ENCODE measurements at places on chromosomes 7 and 10.

DNA sequence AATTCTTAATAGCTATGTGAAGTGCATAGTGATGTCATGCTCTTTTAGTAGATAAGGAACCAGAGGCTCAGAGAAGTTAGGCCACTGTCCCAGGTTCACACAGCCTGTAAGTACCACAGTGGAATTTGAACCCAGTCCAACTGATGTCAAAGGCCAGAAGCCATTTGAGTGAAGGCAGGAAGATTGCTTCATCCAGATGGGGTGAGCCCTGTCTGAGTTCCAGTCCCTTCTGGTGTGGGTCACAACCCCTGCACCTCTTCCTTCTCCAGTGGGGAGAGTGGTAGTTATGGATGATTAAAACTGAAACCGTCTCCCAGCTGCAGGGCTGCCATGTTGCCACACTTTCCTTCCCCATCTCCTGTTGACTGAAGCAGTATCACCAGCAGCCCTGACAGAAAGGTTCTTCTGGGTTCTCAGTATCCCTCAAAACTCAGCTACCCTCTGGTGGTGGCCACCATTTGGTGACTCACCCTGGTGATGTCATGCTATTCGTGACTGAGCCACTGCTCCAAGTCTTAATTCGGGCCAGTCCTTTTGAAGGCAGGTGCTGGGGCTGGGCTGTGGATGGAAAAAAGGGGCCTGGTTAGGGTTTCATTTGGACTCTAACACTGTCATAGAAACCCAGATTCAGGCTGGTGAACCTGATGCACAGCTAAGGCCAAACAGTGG lies 1.5 kb upstream of the C10orf95 start:
- no peak for DNase-seq

- no peak for DNase-seq
Measured at GRCh38 chr7:108974641-108975040, 405.0 kb downstream of the DNAJB9 start.

DNA sequence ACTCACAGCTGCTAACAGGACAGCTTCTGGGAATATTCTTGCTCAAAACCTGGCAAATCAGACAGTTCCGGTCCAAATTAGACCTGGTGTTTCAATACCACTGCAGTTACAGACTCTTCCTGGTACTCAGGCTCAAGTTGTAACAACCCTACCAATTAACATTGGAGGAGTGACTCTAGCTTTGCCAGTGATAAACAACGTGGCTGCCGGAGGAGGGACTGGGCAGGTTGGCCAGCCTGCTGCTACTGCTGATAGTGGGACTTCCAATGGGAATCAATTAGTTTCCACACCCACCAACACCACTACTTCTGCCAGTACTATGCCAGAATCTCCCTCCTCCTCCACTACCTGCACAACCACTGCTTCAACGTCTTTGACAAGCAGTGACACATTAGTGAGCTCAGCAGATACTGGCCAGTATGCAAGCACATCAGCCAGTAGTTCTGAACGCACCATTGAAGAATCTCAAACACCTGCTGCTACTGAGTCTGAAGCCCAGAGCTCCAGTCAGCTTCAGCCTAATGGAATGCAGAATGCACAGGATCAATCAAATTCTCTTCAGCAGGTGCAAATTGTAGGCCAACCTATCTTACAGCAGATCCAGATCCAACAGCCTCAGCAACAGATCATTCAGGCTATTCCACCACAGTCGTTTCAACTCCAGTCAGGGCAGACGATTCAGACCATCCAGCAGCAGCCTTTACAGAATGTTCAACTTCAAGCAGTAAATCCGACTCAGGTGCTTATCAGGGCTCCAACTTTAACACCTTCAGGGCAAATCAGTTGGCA lies 2.1 kb downstream of the SP4 start:
- DNase-seq = no peak

DNA sequence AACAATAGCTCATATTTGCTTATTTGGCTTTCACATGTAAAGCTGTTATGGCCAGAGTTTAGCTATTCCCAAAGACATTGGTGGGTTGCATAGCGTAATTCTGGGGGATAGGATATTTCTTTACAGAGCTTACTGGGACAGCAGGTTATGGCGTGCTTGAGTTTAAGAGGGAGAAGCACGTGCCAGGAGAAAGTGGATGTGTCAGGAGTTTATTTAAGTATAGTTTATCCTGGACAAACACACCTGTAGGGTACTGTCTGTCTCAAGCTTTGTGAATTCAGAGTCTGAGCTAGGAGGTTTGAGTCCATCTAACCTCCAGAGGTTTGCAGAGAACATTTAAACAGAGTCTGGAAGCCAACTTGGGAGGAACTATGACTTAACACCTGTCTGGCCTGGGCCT lies 21.3 kb downstream of the GBF1 start:
- no peak for DNase-seq
